ENCODE measurements at places on chromosomes 3 and 15.

DNA sequence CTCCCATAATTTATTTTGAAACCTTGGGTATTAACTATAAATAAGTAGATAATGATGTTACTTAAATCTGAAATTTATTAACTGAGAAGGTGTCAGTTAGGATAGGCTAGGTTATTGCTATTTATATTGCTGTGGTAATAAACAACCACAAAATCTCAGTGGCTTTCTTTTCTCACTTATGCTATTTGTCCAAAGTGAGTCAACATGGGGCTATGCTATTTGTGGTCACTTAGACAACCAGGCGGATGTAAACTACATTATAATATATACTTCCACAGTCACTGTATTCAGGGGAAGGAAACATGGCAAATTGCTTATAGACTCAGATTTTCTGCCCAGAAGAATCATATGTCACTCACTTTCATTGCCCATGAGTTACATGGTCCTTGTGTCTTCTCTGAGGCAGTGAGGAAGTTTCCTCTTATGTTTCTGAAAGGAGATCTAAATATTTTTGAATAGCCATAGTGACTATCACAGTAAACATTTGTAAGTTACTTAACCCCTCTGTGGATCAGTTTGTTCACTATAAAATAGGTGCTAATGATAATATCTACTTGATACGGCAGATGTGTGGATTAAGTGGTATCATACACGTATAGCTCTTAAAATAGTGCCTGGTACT lies 19.8 kb downstream of the HMG20A start:
- no peak for DNase-seq

DNA sequence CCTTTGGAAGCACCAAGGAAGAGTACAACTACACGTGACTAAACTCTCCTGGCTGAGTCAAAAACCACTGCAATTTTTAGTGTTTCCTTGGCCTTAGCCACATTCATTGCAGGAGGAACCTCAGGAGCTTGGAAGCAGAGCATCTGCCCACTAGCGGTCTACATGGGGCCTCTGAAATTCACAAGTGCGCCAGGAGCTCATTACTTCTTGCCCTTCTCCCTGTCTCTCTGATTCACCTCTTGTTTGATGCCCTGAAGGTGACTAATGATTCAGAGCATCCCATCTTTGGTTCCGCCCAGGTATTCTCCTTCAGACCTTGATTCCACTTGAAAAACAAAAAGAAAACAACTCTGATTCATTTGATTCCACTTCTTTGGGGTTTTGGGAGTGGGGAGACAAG lies 201.1 kb upstream of the LPP start:
- no peak for DNase-seq

- no peak for DNase-seq
Measured at GRCh38 chr3:59069838-59070237, 20.0 kb upstream of the CFAP20DC start.

GRCh38 chr3:190120269-190121060 lies at the start of gene P3H2:
TSS of gene P3H2 (minus strand) at chr3:190120897. CDS start at chr3:190120731, 166 bp downstream.
- peak; percentile 88 for DNase-seq

DNA sequence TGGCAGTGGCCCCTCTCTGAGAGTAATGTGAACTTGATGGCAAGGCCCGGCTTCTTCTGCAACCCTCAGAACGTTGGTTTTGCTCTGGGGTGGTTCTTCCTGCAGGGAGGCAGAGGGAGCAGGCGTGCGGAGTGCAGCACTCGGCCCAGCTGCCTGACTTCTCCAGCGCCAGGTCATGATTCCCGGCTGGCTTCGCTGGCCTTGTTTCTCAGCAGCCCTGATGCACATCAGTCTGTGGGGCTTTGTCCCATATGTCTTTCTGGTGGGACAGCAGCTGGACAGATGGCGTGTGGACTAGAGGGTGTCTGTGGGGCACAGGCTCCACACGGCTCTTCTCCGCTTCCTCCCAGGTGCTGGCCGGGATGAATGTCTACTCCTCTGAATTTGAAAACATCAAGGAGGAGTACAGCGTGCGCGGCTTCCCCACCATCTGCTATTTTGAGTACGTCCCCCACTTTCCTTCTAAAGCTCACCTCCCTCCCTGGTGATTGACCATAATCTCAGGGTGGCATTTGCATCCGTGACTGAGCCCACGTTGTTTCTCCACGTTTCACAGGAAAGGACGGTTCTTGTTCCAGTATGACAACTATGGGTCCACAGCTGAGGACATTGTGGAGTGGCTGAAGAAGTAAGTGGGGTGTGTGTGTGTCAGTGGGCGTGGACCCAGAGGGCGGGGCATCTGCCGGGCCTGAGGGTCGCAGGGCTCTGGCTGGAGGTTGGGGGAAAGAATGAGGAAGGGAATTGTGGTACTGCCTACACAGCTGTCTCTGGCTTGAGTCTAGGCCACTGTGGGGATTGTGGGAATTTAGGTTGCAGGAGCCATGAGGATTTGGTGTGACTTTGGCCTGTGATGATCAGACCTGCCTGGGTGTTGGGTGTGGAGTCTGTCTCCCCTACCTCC lies 57.1 kb downstream of the PDIA5 start:
- no peak for DNase-seq

- no peak for DNase-seq
Measured at GRCh38 chr3:126424039-126424717, 29.5 kb downstream of the CFAP100 start.

DNA sequence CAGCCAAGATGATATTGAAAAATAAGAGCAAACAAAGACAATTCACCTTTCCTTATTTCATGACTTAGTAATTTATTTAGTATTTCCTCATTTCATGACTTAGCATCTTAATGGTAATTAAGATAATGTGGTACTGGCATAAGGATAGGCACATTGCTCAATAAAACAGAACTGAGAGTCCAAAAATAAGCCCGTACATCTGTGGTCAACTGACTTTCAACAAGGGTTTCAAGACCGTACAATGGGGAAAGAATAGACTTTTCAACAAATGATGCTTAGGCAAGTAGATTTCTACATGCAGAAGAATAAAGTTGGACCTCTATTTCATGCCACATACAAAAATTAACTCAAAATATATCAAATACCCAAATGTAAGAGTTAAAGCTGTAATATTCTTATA lies 603 bp upstream of the PYDC2 start:
- DNase-seq: no peak

GRCh38 chr3:126718561-126719445 lies 14.8 kb downstream of the CHCHD6 start:
- no peak for DNase-seq

- peak; percentile 79 for DNase-seq
Measured at GRCh38 chr3:165185707-165186327, 10.4 kb downstream of the SLITRK3 start.

DNA sequence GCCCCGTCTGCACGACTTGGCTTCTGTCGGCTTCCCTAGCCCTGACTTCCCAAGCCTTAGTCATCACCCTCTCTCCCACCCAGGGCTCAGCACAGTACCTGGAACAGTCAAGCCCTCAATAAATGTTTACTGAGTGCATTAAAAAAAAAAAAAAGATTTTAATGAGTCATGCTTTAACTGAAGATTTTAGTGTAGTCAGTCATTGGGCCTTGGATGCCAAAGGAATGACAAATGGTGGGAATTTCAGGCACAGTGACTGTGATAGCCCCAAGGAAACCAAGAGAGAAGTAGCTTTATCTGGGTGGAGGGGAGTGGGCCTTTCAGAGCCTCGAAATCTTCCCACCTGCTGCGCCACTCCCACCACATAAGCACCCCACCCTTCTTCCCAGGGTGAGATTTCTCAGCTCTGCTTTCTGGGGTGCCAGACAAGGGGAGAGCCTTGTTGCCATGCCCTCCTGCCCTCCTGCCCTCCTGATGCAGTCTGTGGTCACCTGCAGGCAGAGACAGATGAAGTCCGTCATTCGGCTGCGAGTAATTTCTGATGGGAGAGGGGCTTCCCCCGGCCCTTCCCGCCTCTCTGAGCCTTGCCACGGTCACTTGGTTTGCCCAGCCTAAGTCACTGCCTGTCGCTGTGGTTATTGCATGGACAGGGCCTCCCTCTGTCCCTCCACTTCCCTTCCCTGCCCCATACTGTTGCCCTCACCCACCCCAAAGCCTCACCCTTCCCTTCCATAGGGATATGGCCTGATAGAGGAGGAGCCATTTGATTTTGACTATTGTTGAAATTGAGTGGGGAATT lies 41.8 kb downstream of the SMAD3 start:
- DNase-seq: no peak

DNA sequence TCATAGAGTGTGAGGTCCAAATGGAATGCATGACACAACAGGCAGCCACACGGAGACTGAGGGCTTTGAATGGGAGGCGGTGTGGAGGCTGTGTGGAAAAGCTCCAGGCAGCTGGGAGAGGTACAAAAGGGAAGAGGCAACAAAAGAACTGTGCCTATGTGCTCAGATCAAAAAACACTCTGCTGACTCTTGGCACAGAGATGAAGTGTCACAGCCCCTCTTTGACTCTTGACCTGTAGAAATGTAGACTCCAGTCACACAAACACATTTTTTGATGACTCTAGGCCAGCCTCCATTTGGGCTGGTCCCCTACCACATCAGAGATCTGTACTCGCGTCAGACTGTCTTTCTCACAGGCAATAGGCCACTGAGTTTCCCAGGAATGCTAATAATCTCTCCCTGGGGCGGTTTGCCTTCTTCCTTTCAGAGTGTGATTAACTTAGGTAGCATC lies 456.0 kb downstream of the TUSC7 start:
- DNase-seq: no peak

- no peak for DNase-seq
Measured at GRCh38 chr3:183653209-183654064, 18.0 kb downstream of the KLHL24 start.

GRCh38 chr3:194395778-194396538 lies 3.1 kb downstream of the GP5 start:
- DNase-seq: peak; percentile 60

- DNase-seq: no peak
Measured at GRCh38 chr3:117743993-117744392, 1034.4 kb downstream of the TUSC7 start.

GRCh38 chr3:185082149-185082548 lies 70.7 kb downstream of the C3orf70 start:
- no peak for DNase-seq

DNA sequence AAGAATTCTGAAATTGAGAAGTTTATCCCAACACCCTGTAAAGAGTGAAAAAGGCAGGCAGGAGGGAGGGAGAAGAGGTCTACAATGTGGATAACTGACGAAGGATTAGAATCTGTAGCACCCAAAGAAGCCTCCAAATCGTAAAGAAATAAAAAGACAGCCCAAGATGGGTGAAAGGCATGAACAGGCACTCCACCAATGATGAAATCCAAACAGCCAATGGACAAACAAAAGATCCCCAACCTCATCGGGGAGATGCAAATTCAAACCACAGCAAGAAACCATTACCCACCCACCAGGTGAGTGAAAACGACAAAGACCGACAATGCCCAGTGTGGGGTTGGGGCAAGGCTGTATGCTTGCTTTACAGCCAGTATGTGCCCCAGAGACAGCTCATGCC lies 85.6 kb downstream of the IQSEC1 start:
- no peak for DNase-seq

GRCh38 chr3:62135741-62136140 lies 237.6 kb downstream of the FEZF2 start:
- no peak for DNase-seq

DNA sequence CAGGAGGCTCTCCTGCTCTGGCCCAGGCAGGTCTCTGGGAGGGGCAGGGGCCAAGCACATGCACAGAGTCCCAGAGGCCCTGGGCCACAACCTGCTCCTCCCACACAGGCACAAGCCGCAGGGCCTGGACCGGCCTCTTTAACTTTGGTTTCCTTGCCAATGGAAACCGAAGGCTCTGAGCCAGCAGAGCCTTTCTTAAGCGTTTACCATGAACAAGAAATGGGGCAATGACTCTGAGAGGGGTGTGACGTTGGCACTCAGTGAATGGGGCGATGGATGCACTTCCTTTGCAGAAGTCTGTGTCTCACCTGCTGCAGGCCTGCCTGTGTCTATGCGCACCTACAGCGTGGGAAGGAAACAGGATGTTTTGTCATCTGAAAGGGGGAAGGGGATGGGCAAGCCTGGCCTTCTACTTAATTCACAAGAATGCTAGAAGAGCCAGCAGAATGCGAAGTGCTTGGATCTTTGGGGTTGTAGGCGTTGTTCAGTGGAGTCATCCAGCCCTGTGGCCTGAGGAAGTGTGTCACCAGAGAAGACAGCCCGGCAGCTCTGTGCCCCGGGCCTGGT lies 41.8 kb downstream of the IFT122 start:
- DNase-seq: peak; percentile 69

GRCh38 chr15:78762985-78763795 lies 48.1 kb downstream of the ADAMTS7 start:
- DNase-seq: no peak

DNA sequence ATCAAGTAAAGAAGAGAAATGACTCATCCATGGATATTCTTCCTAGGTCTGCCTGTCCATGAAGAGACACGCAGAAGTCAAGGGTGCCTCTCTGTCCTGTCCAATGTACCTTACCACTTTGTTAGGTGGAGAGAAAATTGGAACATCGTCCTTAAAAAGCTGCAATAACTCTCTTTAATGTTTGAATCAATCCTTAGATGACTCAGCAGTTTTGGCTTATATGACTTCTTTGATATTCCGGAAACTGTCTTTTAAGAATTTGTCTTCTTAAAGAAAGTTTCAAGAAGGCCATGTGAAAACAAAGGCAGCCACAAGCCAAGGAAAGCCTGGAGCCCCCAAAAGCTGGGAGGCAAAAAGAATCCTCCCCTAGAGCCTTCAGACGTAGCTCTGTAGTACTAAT lies 49.2 kb downstream of the MRPL3 start:
- DNase-seq: no peak
